Posterior vena cava (tissue), 2 donors: ENCODE measurements at places on chromosomes 5 and 9.

DNA sequence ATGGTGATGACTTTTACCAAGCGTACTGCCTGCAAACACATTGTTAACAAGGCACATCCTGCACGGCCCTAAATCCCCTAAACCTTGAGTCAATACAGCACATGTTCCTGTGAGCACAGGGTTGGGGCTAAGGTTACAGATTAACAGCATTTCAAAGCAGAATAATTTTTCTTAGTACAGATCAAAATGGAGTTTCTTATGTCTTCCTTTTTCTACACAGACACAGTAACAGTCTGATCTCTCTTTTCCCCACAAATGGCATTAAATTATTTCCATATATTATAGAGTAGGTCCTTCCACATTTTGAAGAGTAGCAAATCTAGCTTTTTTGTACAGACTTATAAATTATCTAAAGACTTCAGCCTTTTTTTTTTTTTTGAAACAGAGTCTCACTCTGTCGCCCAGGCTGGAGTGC is 1.6 kb upstream of the TMEM141 start:
- DNase-seq = no peak

DNA sequence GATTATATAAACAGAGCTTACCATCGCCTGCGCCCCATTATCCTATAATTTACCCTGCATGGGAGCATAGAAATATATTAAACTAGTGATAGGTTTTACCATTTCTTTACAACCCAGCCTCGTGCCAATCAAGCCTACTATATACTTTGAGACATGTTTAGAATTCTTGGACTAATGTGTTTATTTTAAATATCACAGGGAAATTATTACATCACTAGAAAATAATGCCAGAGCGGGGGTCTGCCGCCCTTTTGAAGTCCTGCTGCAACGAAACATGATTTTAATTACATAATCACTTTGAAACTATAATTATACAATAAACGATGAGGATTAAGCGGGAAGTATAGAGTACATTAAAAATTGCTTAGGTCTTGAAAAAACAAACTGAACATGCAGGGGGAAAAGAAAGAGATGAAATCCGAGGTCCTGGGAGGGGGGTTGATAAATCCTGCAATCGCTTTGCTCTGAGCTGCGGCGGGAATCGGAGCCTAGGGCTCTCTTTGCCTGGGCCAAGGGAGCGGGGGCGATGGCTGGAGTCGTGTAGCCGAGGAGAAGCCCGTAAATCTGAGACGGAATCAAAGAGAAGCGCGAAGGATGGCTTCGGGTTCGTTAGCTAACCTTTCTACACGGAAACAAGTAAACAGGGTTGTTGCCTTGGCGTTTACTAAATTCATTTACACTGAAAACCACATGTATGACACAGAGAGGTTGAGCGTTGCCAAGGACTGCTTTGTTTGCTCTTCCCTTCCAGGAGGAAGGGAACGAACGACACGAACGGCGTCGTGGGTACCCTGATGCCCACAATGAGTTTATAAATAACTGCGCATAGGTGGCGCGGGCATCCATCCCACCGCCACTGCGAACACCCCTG is 127.6 kb downstream of the TMEM174 start:
- DNase-seq = no peak

GRCh38 chr5:21680196-21680595 is 1172.9 kb downstream of the CDH12 start:
- DNase-seq = no peak

DNA sequence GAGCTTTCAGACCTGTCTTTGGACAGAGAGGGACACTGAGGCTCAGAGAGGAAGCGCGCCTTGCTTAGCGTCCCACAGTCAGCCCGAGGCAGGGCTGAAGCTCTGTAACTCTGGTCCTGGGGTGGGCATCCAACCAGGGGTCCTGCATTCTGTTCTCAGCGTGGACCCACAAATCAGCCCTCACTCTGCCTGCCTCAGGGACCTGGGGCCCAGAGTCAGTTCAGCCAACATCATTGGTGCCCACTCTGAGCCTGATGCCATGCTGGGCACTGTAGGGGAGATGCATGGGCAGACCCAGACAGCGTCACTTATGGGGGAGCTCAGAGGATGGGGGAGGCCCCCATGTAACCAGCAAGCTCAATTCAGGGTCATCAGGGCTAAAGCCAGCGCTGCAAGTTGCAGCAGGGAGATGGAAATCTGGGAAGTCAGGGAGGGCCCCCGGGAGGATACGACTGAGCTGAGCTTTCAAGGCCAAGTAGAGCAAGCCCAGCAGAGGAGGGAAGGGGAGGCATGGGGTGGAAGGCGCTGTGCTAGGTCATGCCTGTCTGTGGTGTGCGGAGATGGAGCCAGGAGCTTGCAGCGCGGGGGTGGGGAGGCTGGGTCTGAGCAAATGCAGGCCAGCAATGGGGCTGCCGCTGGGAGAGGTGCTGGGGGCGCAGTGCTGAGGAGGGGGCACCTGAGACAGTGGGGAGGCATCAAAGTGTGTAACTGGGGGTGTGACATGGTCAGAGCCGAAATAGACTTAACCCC is 21.1 kb downstream of the CORO2A start:
- no peak for DNase-seq

- DNase-seq = no peak
Observed at GRCh38 chr9:97794666-97795065, 58.4 kb upstream of the FOXE1 start.

DNA sequence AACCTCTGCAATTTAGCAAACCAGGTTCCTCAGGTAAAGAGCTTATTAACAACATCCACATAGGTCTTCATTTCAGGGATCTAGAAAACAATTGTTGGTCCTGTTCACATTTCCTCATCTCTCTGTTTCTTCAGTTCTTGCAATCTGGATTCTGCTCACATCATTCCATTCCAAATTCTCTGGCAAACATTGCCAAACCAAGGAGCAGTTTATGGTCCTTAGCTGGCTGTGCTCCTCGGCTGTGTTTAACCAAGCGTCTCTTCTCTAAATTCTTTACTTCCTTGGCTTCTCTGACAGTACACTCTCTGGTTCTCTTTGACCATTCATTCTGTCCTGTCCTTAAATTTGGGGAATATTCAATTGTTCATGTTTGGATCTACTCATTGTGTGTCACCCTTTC is 65.8 kb upstream of the RANBP3L start:
- no peak for DNase-seq

DNA sequence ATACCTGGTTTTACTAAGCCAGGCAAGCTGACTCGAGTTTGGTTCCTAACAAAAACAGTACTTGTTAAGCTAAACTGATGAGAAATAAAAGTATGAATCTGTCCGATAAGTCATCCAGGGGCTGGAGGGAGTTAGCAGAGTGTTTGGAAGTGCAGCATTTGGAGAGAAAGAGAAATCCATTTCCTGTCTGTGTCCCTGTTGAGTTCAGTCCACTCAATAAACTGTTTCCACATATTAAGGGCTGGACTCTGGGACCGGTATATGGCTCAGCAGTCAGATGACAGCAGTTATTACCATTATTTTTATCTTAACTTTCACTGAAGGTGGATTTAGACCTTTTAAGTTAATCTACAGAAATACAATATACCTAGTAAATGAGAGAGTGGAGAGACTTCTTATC is 130.6 kb upstream of the ADRA1B start:
- no peak for DNase-seq

- DNase-seq = peak; percentile 80
Observed at GRCh38 chr5:113606298-113607134, 93.0 kb downstream of the YTHDC2 start.

DNA sequence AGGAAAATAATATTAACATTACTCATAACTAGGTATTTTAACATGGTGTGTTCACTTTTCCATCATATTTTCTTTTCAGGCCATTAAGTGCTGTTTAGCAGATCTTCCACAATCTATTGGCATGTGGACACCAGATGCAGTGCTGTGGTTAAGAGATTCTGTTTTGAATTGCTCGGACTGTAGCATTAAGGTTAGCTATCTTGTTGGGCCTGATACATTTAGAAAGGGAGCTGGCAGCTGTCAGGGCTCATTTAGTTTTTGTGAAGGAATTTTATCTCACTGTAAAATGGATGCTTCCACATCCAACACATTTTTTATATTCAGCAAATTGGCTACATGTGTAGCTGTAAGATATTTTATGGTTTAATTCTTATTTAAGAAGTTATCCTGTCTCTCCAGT is 20.7 kb upstream of the TMOD1 start:
- no peak for DNase-seq

GRCh38 chr9:109640580-109641371 is 139.2 kb upstream of the PALM2AKAP2 start:
- DNase-seq = peak; percentile 83

- DNase-seq = peak; percentile 70
Observed at GRCh38 chr5:179833056-179833708, 12.5 kb downstream of the SQSTM1 start.

DNA sequence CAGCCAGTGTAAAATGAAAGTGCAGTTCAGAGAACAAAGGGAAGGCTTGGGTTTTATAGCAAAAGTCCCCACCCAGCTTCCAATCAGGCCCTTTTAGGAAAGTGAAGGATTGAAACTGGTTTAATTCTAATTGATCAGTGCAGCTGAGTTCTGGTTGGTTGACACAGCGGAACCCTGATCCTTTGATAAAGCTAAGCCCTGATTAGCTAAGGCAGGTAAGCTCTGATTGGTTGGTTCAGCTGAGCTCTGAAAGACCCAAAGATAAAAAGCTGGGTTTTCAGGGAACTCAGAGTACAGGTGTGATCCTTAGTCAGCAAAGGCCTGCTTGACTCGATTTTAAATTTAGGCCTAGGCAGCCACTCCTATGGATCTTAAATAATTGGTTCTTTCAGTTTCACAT is 70.8 kb upstream of the PRRC1 start:
- no peak for DNase-seq

- DNase-seq = no peak
Observed at GRCh38 chr9:76452839-76453238, 6.1 kb upstream of the GCNT1 start.

DNA sequence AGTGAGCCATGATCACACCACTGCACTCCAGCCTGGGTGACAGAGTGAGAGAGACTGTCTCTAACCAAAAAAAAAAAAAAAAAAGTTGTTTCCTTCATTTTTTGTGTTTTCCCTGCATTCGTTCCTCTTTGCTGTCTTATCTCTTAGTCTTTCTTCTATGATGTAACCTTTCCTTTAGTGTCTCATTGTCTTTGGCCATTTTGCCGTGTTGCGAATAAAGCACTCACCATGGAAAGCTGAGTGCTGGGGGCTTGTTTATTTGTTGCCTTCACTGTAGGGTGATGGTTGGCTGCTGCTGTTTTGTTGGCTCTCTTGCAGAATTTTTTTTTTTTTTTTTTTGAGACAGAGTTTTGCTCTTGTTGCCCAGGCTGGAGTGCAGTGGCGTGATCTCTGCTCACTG is 7.7 kb downstream of the EHMT1 start:
- no peak for DNase-seq

DNA sequence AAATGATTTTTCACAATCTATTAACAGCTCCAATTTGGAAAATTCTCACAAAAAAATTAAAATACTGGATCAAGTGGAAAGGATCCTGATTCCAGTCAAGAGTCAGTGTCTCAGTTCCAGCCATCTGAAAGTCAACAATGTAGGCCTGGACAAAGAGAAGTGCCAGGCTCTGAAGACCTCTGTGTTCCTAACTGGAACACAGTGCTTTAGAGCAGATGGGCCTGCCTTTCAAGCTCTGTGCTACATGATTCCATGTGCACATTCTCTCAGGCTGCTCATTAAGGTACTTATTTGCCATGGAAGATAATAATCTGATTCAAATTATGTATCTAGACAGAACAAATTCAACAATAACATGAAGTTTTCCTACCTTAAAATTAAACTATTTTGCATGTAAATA is 30.2 kb upstream of the ALDH1A1 start:
- DNase-seq = no peak

DNA sequence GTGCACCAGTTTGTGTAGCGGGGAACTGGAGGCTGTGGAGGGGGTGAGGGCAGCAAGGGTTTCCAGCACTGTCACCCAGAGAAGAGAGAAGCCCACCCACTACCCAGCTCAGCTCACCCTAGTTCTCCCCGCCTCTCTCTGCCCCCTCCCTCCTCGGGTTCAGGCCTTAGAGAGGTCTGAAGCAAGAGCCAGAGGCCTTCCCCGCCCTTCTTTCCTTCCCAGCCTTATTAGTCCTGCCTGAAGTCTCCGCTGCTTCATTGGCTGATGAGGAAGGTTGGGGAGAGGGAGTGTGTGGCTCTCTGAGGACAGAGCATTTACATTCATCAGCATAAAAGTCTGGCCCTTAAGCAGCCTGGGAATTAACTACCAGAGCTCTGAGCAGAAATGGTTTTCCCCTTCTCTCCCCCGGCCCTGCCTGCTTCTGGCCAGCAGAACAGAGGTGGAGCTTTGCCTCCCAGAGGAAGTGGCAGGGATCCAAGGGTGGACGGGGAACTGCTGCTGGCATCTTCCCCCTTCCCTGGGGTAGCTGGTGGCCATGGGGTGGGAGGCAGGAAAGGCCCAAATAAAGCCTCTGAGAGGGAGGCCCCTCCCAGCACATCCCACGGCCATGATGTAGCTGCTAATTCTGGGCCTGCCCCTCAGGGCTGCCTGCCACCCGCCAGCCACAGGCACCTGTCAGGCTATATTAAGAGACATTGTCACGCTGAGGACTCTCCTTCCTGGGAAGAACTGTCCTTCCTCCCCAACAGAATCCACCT is 4.1 kb downstream of the DNAJB5 start:
- peak; percentile 92 for DNase-seq

DNA sequence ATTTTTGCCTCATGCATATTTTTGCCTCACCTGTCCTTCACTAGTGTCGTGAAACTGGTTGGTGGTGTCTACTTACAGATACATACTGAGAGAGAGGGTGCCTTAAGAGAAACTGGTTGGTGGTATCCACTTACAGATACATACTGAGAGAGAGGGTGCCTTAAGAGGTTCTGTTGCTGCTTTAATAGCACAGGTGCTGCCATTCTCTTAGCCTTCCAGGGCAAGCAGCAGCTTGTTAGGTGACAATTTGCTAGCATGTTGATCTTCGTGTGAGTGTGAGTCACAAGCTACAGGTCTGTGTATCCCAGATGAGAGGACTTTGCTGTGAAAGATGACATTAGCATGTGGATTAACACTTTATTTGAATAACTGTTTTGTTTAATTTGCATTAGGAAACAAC is 1.4 kb downstream of the PTTG1 start:
- no peak for DNase-seq

- peak; percentile 68 for DNase-seq
Observed at GRCh38 chr5:1462358-1462757, 17.1 kb upstream of the SLC6A3 start.

- peak; percentile 68 for DNase-seq
Observed at GRCh38 chr9:93659044-93659836, 82.9 kb downstream of the PHF2 start.

DNA sequence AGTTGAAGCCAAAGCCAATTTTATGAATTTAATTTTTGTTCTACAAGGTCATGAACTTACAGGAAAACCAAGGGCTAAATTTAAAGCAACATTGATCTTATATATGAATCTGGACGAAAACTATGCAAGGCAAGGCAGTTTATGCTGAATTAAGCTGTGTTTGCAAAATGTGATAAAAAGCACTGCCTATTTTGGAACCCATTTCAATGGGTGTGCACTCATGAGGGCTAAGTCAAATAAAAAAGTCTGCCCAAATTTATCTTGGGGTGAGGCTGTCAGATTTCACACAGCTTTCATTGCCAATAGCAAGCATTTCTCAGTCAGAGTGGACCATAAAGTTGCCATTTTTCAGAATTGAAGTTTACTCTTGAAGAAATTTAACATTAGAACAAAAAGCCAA is 199.9 kb downstream of the LURAP1L start:
- no peak for DNase-seq
